ENCODE measurements at places on chromosomes 12 and 14.

- DNase-seq, result no peak
These were observed 189.6 kb downstream of the PRKD1 start for GRCh38 chr14:29738056-29738455.

GRCh38 chr14:35818346-35819115 lies 7.6 kb upstream of the BRMS1L start:
- no peak for DNase-seq

- DNase-seq, result no peak
These were observed 131.2 kb upstream of the FOXG1 start for GRCh38 chr14:28635387-28635786.

- DNase-seq, result no peak
These were observed 251.2 kb downstream of the ACSS3 start for GRCh38 chr12:81329085-81329484.

DNA sequence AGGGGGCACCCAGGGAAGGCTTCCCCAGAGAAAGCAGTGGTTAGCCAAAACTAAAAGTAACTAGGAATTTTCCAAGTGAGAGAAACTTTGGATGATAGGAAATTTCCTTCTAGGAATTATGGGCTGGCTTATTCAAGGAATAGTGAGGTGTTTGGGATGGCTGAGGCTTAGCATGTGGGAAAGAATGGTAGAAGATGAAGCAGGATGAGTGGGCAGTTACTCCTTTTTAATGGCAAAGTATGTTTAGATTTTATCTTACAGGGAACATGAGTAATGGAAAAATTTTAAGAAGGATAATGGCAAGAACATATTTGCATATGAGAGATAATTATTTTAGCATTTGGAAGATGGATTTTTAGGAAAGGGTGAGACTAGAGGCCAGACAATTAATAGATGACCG lies 197.6 kb downstream of the SLC38A4 start:
- no peak for DNase-seq

DNA sequence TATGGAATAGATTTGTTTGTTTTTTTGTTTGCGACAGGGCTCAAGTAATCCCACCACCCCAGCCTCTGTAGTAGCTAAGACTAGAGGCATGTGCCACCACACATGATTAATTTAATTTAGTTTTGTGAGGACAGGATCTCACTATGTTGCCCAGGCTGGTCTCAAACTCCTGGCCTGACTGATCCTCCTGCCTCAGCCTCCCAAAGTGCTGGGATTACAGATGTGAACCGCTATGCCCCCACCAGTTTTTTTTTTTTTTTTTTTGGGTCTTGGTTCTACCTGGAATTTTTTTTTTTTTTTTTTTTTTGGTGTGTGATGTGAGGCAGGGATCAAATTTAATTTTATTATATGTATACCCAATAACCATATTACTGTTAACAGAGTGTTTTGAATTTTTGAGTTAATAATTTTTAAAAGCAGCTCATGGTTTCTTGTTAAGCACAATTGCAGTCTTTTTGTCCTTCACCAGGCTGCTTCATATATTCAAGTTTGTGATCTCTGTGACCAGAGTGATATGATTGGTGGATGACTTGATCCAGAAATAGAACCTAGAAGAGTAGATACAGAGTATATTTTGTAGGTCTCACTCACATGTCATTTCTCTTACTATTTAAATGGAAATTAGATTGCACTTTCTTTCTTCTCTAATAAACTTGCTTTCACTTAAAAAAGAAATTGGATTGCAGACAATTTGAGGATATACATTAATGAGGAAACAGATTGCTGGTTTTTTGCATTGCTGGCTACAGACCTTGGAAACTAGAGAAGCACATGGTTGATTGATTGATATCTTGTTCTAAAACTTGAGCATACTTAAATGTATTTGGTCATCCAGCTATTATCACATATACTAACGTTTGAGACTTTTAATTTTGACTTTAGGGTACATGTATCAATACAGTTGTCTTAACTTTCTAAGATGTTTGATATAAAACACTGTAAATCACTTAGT lies 13.2 kb downstream of the ADIPOR2 start:
- DNase-seq, result no peak

DNA sequence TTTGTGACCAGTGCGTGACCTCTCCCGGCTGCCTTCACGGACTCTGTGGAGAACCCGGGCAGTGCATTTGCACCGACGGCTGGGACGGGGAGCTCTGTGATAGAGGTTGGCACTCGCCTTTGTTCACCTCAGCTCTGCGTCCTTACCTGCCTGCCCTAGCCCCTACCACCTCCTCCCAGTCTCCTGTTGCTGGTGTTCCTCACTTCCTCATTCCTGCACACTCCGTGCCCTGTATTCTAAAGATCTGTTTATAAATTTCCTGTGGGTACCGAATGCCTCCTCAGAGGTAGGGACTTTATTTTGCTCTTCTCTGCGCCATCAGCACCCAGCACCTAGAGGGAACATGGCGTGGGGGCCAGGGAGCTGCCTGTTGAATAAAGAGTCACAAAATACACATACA lies 2.3 kb downstream of the DLK1 start:
- no peak for DNase-seq

GRCh38 chr14:100287202-100287997 lies 18.8 kb downstream of the SLC25A29 start:
- DNase-seq, result no peak

GRCh38 chr14:31969699-31970240 lies 107.3 kb upstream of the ARHGAP5 start:
- no peak for DNase-seq

DNA sequence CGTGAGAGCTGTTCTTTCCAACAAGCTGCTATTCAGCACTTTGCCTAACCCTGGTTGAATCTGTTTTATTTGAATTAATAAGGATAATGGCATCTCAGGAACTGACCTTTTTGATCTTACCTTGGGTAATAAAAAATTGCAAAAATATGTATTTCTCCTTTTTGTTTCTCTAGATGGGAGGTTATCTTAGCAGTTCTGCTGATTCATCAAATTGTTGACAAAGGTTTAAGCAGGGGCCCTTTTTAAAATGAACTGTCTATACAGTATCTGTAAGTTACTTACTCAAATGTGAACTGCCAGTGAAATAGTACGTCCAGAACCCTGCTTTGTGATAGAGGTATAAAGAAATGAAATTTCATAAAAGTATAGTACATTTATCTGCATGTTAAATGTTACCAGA lies 681 bp downstream of the TSHR start:
- DNase-seq, result no peak

- no peak for DNase-seq
These were observed 1.6 kb downstream of the MCRS1 start for GRCh38 chr12:49566361-49566760.

DNA sequence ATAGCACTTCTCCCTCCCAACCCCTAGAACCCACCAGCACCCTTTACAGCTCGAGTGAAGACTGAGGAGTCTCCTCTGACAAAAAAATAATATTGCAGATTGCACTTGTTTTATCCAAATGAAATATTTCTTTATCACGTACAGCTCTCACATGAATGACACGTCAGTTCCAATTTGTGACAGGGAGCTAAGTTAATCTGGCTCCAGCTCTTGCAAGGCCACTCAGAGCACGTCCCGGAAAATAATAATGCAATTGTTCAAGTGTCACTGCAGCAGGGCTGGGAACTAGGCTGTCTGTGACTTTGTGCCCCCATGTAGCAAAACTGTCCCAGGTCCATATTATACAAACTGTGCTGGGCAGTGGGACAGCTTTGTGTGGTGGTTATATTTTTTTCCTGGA lies 539.6 kb downstream of the VRK1 start:
- DNase-seq, result no peak

DNA sequence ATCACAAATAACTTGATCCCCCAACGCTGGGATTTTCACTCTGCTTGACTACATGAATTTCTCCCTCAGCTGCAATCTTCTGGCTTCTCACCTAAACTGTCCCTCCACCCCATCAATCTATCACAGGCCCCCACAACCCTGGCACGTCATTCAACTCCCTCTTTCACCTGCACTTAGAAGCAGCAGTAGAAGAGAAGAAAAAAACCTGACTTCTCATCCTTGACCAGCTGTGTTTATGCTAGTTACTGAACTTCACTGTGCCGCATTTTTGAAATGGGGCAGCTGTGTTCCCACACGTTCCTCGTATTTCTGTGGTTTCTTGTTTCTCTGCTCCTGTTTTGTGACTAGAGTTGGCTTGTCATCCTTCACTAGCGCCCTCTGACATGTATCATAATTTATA lies 35.0 kb downstream of the ITPR2 start:
- DNase-seq, result no peak

GRCh38 chr14:90739318-90740068 lies 76.7 kb downstream of the TTC7B start:
- DNase-seq, result no peak

GRCh38 chr14:68291820-68292219 lies 472.2 kb downstream of the RAD51B start:
- DNase-seq, result no peak

- no peak for DNase-seq
These were observed 14.0 kb upstream of the CPSF6 start for GRCh38 chr12:69225251-69225910.

DNA sequence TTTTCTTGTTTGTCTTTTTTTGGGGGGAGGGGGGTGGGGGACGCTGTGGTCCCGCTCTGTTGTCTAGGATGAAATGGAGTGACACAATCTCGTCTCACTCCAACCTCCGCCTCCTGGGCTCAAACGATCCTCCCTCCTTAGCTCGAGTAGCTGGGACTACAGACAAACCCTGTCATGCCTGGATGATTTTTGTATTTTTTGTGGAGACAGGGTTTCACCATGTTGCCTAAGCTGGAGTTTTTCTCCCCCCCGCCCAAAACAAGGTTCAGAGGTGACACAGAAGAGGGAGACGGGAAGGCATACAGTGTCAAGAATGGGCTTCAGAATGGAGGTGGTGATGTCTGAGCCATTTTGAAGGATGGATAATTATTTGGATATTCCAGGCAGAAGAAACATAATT lies 116.9 kb upstream of the ATF1 start:
- DNase-seq, result no peak

DNA sequence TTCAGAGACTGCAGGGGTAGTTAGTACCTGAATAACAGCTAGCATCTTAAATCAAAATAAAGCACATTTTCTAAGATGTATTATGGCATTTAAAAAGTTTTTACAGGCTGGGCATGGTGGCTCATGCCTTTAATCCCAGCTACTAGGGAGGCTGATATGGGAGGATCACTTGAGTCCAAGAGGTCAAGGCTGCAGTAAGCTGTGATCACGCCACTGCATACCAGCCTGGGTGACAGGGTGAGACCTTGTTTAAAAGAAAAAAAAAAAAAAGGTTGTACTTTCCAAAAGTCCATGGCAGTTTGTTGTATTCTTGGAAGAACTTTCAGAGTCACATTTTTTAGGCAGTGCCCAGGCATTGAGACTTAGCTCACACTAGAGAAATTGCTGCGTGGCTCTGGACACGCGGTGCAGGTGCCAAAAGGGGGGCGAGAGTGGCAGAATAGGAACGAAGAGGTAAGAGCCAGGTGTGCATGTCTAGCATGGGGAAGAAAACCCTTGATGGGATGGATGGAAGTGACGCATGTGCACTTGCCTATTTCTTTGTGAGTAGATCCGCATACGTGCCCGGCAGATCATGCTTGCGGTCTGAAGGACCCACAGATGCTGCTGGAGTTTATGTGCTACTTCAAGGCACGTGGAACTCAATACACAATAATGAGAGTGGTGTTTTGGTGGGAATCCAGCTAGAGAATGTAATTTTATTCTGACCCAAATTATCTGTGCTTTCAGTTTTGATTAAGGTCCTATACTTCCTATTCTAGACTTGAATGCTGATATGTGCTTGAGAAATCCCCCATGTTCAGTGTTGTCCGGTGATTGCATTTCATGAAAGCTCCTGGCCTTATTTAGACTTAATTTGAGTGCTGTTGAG lies 11.9 kb downstream of the ANKRD13A start:
- DNase-seq, result no peak

- DNase-seq, result no peak
These were observed 34.1 kb downstream of the RAD51B start for GRCh38 chr14:67853715-67854114.

DNA sequence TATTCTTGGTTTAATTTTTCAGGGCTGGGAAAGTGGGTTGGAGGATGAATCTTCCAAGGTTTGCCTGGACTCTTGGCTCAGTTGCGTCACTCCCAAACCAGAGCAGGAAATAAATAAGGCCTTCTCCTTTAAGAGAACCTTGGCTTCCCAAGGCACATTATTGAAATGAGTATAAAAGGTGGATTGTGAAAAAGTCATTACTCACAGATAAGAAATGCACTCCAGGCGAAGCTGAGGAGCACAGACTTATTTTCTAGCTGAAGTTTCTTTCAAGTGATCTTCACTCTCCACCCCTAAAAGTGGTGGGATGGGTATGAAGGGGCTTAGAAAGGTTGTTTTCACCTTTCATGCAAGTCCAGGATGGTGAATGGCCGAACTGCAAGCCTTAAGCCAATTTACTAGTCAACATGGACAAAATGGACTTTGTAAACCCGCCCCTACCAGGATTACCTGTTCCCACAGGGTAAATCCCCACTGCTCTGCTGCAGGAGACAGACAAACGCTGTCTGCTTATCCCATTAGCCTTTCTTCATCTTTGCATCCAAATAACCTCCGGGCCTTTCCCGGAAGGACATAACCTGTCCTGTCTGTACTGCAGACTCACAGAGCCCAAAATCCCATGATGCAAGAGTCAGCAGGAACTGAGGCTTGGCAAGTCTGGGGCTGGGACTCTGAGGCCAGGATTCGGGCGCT lies 207.6 kb downstream of the BCL11B start:
- DNase-seq, result no peak

DNA sequence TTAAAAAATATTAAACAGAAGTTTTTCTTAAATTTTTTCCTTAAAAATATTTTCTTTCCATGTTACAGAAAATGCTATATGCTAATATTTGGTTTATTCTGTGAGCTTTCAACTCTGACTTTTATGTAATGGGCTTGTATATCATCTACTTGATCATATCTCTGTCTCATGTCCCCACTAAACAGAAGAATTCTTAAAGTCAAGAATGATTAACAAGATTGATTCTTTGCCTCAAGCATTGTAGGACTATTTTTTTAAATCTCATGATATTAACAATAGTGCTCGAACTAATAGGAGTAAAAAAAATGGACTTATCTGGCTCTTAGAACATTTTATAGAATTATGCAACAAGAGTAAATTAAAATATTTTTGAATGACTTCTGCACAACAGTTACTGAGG lies 206.3 kb downstream of the C12orf50 start:
- DNase-seq, result no peak

GRCh38 chr12:116689521-116689920 lies 48.3 kb downstream of the SPRING1 start:
- no peak for DNase-seq

GRCh38 chr14:65312859-65313258 lies 99.7 kb upstream of the FUT8 start:
- no peak for DNase-seq

GRCh38 chr12:119036878-119037825 lies 55.8 kb downstream of the SRRM4 start:
- no peak for DNase-seq

Data from activated CD8-positive, alpha-beta memory T cell treated with anti-CD3 and anti-CD28 coated beads for 4 hours (primary cell).